ENCODE measurements at places on chromosomes 5 and 9. TPM values are rescaled to one million over a fixed set of nuclear protein-coding genes. Genes with fewer than 3 reads are reported as not detected.

Gene OR1N2
- not detected for total RNA-seq

Gene CCDC192
- total RNA-seq: not detected

Gene PCDHGB1
- 0.19 TPM for total RNA-seq

Gene ARRDC3
- total RNA-seq: 12.4 TPM
